ENCODE measurements at places on chromosomes 11 and 22. TPM values are rescaled to one million over a fixed set of nuclear protein-coding genes. Genes with fewer than 3 reads are reported as not detected.

The TUT1 gene
- 17.6 TPM for total RNA-seq

The PRDM10 gene
- total RNA-seq: 15.7 TPM

The FERMT3 gene
- 73.1 TPM for total RNA-seq

The TMEM86A gene
- total RNA-seq: 6.3 TPM

The SYCE3 gene
- not detected for total RNA-seq

The XKR3 gene
- not detected for total RNA-seq

DNA sequence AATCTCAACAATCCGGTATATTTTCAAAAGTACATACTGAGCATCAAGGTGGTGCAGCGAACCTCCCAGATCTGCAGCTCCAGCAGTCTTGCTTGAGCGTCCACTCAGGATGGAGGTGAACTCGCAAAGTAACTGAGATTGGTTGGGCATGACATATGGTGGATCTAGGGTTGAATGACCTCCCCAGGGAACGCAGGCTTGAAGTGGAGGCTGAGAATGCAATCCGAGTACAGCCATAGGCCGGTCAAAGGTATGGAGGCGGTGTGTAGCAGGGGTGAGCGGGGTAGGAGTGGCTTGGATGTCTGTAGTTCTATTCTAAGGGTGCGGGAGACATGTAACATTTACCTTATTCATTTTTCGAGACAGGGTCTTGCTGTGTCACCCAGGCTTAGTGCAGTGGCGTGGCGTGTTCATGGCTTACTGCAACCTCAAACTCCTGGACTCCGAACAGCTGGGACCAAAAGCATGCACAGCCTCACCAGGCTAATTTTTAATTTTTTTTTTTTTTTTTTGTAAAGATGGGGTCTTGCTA is 631 bp upstream of the C22orf39 start:
- DNase-seq: no peak

DNA sequence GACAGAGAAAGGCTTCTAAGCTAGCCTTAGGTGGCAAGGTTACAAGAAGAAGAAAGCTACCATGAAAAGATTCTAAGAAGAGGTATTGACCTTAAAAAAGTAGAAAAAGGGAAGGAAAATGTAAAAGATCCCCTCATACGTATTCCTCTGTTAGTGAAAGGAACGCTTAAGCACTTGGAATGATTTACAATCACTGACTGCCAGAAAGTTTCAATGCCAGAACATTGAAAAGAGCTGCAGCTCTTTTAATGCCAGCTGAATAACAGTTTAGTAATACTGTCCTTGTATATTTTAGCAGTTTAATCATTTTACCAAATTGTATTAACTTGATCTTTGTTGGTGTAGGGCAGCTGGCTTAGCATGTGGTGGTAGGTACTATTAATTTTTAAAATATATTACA is 650.7 kb downstream of the FAM181B start:
- DNase-seq: no peak

DNA sequence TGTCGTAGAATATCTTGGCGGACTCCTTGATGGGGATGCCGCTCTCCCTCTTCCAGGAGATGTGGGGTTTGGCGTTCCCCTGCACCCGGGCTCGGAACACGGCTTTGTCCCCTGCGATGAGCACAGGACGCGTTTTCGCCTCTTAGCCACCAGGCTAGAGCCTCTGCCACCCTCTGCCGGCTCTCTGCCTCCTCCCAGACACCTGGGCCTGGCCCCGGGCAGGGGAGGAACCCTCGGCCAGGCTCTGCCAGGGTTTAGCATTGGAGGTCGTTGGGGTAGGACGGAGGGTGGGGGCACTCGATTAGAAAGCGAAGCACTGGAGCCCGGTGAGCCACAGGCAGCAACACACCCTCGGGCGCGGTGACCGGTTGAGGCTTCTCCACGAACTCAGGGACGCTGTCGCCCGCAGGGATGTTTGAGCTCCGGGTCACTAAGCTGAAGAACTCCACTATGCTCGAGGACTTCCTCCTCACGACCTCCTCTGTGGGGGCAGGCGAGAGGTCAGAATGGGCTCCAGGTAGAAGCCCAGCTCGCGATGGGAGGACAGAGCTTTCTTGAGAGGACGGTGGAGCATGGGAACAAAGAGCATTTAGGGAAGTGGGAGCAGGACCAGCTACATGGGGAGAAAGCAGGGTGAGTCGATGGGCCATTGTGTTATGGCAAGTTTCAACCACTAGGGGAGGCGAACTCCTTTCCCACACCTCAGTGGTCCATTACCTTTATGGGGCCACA is 4.3 kb downstream of the IGSF22 start:
- no peak for DNase-seq

DNA sequence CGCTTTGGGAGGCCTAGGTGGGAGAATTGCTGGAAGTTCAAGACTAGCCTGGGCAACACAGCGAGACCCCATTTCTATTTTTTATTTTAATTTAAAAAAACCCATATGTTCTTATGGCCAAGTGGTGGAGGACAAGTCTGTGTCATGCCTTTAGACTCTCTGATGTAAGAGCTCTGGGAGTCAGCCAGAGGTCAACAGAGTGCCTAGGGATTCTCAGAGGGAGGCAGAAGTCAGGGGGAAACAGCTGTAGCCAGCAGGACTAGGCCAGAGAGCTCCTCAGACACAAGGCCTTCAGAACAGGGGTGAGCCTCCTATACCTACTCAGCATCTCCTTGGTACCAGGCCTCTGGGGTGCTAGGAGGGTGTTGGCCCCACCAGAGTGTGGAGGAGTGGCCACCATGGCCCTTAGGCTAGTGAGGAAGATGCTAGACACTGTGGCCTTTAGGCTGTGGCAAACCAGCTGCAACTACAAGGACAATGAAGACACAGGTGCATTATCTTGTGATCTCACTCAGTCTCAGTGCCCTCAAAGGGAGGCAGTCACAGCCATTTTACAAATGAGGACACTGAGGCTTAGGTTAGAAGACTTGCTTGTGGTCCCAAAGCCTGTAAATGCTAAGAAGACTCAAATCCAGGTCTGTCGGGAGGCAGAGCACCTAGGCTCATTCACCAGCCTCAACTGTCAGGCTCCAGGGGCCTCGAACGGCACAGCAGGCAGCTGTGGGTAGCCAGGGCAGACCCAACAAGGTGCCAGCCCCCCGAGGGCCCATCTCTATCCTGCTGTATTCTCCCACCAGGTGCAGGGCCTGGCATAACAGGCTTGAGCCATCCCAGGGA is 5.0 kb downstream of the ZP1 start:
- peak; percentile 48 for DNase-seq

GRCh38 chr11:62444835-62445234 is 26.0 kb downstream of the SCGB1A1 start:
- no peak for DNase-seq

DNA sequence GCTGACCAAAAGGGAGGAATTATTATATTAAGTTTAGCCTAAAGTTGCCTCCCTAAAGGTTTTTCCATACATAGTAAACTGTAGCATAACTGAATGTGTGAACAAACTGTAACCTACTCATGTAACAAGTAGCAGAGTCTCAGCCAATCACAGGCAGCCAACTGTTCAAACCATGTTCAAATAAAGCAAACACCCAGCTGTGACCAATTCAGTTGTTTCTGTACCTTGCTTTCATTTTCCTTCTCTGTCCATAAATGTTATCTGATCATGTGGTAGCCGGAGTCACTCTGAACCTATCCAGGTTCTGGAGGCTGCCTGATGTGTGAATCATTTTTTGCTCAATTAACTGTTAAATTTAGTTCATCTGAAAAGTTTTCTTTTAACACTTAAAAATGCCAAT is 373.5 kb downstream of the GUCY1A2 start:
- no peak for DNase-seq

DNA sequence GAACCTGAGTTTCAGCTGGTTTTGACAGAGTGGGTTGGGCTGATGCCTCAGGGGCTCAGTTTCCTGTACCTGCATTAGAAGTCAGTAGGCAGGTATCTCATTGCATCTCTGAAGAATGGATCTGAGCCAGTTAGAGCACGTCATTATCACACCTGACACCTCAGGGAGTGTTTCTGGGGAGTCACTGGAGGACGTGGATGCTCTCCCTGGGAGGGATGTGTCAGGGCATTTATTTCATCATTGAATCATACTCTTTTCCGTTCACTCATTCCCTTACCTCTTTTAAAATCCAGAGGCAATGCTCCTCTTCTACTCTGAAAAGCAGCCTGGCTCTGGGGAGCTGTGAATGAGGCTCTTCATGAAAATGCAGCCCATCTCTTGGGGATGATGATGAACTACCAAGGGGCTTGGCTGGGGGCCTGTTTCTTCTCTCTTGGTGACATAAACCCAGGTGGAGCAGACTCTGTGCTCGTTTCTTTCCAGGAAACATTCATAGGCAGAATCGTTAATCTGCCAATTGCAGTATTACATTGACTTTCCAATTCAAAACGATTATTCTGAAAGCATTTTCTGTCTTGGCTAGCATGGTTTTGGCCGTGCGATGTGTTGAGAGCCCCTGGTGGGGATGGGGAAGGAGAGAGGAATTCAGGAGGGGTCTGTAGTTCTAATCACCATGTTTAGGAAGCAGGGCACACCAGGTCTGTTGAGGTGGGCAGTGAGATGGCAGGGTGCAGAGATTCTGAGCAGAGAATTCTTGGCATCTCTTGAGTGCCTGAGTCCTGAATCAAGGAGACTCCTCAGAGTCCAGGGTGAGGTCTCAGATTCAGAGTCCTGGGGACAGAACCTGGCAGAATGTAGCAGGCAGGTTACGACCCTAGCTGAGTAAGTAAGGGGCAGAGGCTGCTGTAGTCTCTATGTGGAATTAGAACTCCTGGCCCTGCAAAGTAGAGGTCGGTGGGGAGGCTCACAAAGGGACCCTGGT is 12.6 kb downstream of the PARVA start:
- no peak for DNase-seq

DNA sequence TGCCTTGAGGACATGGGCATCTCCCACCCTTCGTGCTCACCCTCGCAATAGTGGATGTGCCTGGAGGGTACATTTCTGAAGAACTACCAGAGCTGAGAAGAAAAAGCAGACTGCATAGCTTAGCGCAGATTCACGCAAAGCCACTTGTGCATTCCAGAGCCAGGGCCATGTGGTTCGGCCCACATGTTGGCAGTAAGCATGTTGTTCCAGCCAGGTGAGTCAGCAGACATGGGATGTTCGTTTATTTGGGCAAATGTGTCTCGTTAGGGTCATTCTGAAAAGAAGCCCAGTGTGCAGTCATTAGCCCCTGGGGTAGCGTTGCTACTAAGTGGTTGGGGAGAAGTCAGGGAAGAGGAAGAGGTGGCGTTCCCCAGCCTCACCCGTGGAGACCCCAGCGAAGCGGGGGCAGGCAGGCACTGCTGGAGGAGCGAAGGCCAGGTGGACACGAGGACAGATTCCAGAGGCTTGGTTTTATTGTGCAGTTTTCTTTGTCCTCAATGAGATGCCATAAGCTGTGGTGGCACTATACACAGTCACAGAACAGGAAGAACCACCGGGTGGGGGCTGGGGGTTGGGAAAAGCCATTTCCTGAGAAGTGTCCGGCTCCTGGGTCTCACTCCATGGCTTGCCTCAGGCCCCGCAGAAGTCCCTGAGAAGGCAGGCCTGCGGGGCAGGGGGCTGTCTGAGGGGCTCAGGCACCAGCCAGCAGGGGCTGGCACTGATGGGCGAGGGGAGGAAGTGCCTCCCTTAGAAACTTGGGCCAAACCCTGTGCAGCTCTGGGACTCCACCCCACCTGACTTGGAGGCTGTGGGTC is 5.0 kb downstream of the THY1 start:
- DNase-seq: no peak

- DNase-seq: no peak
Observed at GRCh38 chr22:46612341-46612903, 7.8 kb upstream of the GRAMD4 start.

DNA sequence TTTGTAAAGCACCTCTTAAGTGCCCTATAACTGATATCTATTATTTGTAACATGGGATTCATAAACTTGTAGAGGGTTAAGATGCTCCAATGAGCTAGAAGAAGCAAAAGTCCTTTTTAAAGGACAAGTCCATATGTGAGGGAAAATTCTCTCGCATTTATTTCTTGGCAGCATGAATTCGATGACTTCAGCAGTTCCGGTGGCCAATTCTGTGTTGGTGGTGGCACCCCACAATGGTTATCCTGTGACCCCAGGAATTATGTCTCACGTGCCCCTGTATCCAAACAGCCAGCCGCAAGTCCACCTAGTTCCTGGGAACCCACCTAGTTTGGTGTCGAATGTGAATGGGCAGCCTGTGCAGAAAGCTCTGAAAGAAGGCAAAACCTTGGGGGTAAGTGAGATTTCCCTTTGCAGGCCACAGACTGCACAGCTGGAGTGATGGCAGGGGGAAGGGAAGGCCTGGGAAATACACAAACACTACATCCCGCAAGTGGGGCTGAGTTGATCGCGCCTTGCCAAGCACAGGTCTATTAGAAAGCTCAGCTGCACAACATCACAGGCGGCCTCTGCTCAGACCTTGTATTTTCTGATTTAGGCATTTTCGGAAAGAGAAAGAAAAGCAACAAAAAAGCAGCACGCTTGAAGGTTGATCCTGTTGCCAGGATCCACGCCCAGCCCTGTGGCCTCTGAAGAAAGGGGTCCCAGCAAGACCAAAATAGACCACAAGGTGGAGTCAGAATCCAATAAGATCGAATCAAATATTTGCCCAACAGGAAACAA is 1.5 kb downstream of the MS4A8 start:
- DNase-seq: no peak

DNA sequence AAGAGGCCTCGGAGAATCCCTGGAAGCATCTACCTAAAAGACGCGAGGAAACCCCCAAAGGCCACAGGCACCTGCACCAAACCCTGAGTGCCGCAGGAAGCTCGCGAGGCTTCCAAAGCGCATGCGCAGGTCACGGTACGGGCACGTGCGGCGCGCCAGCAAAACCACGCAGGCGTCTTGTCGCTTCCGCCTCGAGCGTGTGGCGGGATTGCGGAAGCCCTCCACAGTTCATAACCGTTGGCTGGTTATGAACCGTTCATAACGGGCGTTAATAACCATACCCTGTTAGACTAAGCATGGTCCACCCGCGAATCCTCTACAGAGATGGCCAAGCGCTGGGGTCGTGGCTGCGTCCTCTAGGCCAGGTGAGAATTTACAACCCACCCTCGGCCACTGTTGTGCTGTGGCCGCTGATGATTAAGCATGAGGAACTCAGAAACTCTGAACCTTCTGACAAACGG is 46.4 kb downstream of the MORC2 start:
- peak; percentile 87 for DNase-seq

DNA sequence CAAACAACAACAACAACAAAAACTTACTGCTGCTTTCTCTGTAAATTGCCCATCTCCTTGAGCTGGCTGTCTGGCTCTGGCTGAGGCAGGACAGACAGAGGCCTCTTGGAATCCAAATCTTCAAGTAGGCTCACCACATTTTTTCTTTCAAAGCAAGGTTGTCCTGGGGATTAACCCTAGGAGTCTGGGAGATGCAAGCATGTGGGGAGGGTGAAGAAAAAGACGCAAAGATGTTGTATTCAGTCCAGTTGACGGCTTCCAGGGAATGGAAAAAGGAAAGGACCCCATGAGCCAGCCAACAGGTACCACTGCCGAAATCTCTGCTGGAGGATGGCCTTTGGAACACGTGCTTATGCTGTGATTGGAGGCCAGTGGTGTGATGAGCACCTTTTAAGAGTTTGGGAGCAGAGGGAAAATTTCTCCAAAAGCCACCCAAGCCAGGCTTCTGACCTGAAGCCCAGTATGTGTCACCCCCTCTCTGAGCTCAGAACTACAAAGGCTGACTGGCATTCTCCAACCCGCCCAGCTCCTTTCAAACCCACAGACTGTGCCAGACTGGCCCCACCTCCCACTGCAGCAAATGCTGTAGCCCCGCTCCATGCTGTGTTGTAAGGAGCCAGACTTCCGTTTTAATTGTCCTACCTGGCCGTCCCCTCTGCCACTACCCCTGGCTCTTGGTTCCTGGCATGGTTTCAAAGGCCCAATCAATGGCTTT is 10.8 kb downstream of the BLID start:
- DNase-seq: no peak

All from upper lobe of right lung (tissue), 1 donor.